ENCODE measurements at places on chromosomes 16 and 17. TPM values are rescaled to one million over a fixed set of nuclear protein-coding genes. Genes with fewer than 3 reads are reported as not detected.
A peak's percentile ranks its signal among the peaks of the same experiment; 100 is the strongest.

DNA sequence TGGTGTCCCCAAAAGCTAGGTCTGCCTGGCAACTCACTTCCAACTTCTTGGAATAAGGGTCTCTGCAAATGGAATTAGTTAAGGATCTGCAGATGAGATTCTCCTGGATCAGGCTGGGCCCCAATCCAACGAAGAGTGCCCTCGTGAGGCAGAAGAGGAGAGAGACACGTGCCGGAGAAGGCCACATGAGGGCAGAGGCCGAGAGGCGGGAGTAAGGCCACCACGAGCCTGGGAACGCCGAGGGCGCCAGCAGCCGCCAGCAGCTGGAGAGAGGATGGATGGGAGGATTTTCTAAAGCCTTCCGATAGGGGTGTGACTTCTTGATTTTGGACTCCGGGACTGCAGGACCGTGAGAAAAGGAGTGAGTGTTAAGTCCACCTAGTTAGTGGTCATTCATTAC, 76.3 kb downstream of the JPH3 start:
- DNase-seq: no peak

Gene CLEC10A
- total RNA-seq: 3.0 TPM

GRCh38 chr17:49556223-49556943, 19.3 kb upstream of the NXPH3 start:
- DNase-seq: peak; percentile 94

DNA sequence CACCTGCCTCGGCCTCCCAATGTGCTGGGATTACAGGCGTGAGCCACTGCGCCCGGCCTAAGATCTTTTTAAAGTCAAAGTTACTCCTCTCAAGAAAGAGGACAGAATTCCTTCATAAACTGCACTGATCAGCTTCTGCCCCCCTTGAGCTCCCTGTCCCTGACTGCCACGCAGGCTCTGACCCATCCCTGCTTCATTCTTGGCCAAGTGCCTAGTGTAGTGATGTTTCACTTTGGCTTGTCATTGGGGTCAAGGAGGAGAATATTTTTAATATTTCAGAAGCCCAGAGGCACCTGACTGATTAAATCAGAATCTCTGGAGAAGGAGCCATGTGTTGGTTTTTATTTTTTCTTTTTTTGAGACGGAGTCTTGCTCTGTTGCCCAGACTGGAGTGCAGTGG, 9.1 kb downstream of the MRM1 start:
- no peak for DNase-seq

Gene SULT1A3
- total RNA-seq: 4.1 TPM

DNA sequence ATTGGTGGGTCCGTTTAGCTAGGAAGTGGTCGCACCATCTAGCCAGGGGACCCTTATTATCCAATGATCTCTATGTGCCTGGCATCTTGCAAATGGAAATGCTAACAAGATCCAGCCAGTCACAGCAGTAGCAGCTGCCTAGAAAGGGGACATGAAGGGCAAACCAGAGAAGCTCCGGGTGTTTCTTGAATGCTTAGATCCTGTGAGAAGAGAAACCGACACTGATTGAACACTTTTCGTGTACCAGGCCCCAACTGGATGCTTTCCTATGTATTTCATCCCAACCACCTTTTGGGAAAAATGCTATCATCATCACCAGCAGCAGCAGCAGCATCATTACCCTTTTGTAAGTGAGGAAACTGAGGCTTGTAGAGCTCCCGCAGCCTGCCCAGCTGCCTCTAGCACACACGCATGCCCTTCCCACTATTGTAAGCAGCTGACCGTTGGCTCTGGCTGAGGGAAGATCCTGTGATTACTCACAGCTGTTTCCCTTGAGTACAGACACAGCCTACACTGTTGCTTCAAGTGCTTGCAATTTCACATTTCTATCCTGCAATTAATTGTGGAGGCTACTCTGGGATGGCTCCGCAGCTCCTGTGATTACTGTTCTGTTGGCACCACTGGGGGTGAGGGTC, 180.7 kb upstream of the CACNG5 start:
- DNase-seq: no peak

- no peak for DNase-seq
Measured at GRCh38 chr17:27586203-27586721, 44.7 kb upstream of the LGALS9 start.

DNA sequence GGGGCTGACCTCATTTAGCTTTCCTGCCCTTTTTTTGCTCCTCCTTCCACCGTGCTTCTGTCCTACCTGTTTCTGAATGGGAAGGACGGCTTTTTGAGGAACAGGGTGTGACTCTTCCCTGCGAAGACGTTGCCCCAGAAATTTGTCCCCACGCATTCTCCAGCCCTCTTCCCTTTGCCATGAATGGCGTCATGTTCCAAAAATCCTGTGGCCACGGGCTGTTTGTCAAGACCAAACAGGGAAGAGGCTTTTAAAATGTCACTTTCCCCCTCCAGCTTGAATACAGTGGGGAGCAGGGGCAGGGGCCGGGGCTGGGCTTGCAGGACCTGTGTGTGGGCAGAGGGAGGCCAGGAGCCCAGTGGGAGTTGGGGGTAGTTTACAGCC, 13.9 kb downstream of the MPRIP start:
- DNase-seq: peak; percentile 53

DNA sequence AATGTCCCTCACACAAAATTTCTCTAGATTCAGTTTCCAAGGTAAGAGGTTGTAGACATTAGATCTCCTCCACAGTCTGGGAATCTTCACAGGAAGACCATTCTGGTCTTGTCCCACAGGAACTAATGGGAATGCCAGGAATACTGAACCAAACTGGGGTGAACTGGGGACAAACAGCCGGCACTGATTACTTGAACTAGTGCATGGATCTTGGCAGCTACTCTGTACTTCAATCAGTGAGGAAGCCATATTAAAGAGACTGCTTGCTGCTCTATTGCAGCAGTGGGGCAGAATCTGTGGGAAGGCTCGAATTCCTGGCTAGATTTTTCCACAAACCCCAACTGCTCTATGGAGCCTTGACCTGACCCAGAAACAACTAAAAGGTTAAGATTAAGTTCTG, 268.9 kb upstream of the AXIN2 start:
- DNase-seq: no peak

DNA sequence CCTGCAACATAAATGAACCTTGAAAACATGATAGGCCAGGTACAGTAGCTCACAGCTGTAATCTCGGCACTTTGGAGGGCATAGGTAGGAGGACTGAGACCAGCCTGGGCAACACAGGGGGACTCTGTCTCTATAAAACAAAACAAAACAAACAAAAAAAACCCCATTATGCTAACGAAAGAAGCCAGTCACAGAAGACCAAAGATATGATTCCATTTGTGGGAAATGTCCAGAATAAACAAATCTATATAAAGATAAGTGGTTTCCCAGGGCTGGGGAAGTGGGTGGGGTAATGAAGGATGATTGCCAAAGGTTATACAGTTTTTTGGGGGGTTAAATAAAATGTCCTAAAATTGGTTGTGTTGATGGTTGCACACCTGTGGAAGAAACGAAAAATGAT, 36.5 kb upstream of the SIAH1 start:
- DNase-seq: no peak

Gene DHRS7C
- not detected for total RNA-seq

Gene DNAI2
- not detected for total RNA-seq

- DNase-seq: no peak
Measured at GRCh38 chr16:89949756-89950155, 1.2 kb downstream of the DEF8 start.

- DNase-seq: no peak
Measured at GRCh38 chr17:62627904-62628633, 599 bp downstream of the MRC2 start.

DNA sequence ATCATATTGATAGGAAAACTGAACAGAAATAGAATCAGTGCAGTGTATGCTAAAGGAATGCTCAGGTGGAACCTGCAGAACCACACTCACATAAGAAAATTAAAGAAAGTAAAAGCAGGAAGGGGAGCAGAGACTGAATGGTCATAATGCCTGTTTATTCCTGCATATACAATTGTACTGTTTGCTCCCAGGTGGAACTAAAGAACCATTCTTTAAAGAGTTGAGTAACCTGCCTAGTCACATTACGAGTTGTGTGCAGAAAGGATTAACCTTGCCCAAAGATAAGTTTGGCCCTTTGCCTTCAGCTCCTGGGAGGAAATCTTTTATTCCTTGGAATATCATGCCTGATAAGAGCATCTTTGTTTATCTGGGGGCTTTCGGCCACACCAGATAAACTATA, 434.7 kb downstream of the KIF2B start:
- DNase-seq: no peak

GRCh38 chr17:538181-538973, 176.3 kb downstream of the VPS53 start:
- no peak for DNase-seq

- no peak for DNase-seq
Measured at GRCh38 chr17:41467561-41467960, 375 bp upstream of the KRT32 start.

- DNase-seq: no peak
Measured at GRCh38 chr17:6479622-6480302, 35.5 kb downstream of the PIMREG start.

DNA sequence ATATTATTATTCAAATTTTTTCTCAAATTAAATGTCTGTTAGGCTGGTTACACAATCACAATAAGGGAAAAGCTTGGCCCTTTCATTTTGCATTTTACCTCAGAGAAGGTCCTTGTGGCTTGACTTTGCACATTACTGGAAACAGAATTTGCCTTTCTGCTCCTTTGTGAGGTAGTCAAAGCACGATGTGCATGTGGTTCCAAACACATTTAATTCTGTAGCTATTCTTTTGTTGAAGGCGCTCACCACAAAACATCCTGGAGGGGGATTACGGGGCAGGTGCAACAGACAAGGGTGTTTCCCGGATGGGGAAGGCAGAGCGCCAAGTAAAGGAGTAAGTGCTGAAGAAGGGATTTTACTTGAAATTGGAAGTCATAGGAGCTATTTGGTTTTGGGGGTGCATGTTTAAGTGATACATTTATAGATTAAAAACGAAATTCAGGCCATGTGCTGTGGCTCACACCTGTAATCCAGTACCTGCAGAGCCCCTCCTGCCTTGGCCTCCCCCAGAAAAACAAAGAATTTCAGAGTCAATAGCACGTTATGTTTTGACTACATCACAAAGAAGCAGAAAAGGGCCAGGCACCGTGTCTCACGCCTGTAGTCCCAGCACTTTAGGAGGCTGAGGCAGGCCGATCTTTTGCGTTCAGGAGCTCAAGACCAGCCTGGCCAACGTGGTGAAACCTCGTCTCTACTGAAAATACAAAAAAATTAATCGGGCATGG, 31.2 kb upstream of the TENT4B start:
- peak; percentile 36 for DNase-seq

- DNase-seq: no peak
Measured at GRCh38 chr16:26070302-26071100, 378.7 kb downstream of the HS3ST4 start.

GRCh38 chr17:18233803-18234518, 8.5 kb downstream of the LLGL1 start:
- DNase-seq: no peak
